ENCODE measurements at places on chromosomes 3 and 15.

GRCh38 chr15:76752549-76752948 lies 152.6 kb downstream of the SCAPER start:
- H3K27ac ChIP-seq = no peak overlapping the region
- no peak overlapping the region for H3K4me3 ChIP-seq
- no peak for DNase-seq

GRCh38 chr3:141331377-141332318 lies 36.7 kb upstream of the ZBTB38 start:
- no peak overlapping the region for H3K4me3 ChIP-seq
- no peak for DNase-seq
- H3K27ac ChIP-seq = no peak overlapping the region
- H3K4me1 ChIP-seq = peaks cover 26% of the 10 kb centered on the region

DNA sequence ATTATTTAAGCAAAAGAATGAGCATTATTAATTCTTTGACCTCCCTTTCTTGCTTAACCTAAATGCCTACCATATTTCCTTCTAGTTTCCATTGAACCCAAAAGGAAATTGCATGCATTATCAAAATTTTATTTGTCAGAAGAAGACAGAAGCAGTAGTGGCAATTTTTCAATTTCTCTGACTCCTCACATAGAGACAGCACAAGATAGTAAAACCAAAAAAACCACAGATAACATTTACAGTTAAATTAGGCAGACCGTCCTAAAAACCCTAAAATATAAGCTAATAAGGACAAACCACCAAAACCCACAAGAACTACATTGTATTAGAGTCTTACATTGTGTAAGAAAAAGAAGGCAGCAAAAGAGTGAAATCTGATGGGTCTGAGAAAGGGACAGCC lies 27.1 kb downstream of the GOLGB1 start:
- no peak for DNase-seq
- H3K27me3 ChIP-seq = no peaks in the 10 kb centered on the region
- H3K27ac ChIP-seq = no peak overlapping the region
- H3K4me3 ChIP-seq = no peak overlapping the region
- peaks cover 61% of the 10 kb centered on the region for H3K36me3 ChIP-seq

- H3K27me3 ChIP-seq = no peaks in the 10 kb centered on the region
- DNase-seq = no peak
- H3K36me3 ChIP-seq = peaks cover 57% of the 10 kb centered on the region
- H3K4me1 ChIP-seq = no peaks in the 10 kb centered on the region
- H3K4me3 ChIP-seq = no peak overlapping the region
- peak overlapping the region; percentile 87 for H3K27ac ChIP-seq
Observed at GRCh38 chr3:172329070-172329469, 119.2 kb downstream of the GHSR start.

- H3K27ac ChIP-seq = no peak overlapping the region
- no peak overlapping the region for H3K4me3 ChIP-seq
- peaks cover 75% of the 10 kb centered on the region for H3K36me3 ChIP-seq
- no peaks in the 10 kb centered on the region for H3K4me1 ChIP-seq
Observed at GRCh38 chr3:58143417-58144055, 67.2 kb downstream of the DNASE1L3 start.

GRCh38 chr15:77335298-77335697 lies 84.6 kb downstream of the PEAK1 start:
- no peak for DNase-seq
- no peak overlapping the region for H3K27ac ChIP-seq
- H3K4me1 ChIP-seq = peaks cover 5% of the 10 kb centered on the region
- H3K4me3 ChIP-seq = no peak overlapping the region
- H3K36me3 ChIP-seq = peaks cover 3% of the 10 kb centered on the region

DNA sequence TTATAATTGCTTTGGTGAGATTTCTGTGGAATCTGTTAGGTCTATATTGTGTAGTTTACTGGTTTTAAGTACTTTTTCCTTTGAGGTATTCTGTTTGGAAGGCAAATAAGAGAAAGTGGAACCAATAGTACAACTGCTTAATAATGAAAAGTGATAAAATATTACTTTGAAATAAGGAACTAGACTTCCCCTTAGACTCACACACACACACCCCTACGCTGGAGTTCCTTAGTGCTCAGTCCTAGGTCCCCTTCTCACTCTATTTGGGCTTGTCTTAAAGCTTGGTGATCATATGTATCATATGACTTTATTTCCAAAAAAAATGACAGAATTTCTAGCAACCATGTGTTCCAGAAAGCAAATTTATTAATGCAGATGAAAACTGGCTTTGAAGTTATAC lies 494.0 kb upstream of the TGFBR2 start:
- H3K4me1 ChIP-seq = peaks cover 5% of the 10 kb centered on the region
- H3K27me3 ChIP-seq = peaks cover 4% of the 10 kb centered on the region
- no peak for DNase-seq
- no peaks in the 10 kb centered on the region for H3K36me3 ChIP-seq
- H3K27ac ChIP-seq = no peak overlapping the region
- H3K4me3 ChIP-seq = no peak overlapping the region

DNA sequence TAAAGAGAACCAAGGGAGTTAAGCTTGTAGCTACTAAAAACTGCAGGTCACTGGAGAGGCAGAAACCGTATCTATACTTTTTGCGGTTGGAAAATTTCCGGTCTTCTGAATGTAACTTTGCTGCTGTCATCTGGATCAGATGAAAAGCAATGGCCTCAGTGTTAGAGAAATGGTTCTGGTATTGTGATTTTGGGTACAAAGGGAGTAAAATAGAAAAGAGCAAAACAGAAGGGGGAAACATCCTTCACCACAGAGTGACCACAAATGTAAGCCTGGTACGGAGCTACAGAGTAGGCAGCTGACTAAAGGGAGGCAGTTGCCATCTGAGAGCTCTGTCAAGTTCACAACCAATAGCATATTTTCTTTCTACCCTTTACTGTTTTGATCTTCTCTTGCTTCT lies 5.6 kb downstream of the CD96 start:
- no peaks in the 10 kb centered on the region for H3K4me1 ChIP-seq
- no peak for DNase-seq
- H3K36me3 ChIP-seq = no peaks in the 10 kb centered on the region
- H3K27me3 ChIP-seq = no peaks in the 10 kb centered on the region
- H3K27ac ChIP-seq = no peak overlapping the region
- no peak overlapping the region for H3K4me3 ChIP-seq

- no peaks in the 10 kb centered on the region for H3K36me3 ChIP-seq
- no peaks in the 10 kb centered on the region for H3K4me1 ChIP-seq
- H3K27ac ChIP-seq = no peak overlapping the region
Observed at GRCh38 chr3:186400662-186401061, 38.6 kb upstream of the DGKG start.

- peaks cover 63% of the 10 kb centered on the region for H3K36me3 ChIP-seq
- H3K27ac ChIP-seq = no peak overlapping the region
- no peak overlapping the region for H3K4me3 ChIP-seq
- no peaks in the 10 kb centered on the region for H3K27me3 ChIP-seq
- DNase-seq = no peak
- peaks cover 10% of the 10 kb centered on the region for H3K4me1 ChIP-seq
Observed at GRCh38 chr15:39946862-39947261, 12.9 kb downstream of the EIF2AK4 start.

- H3K36me3 ChIP-seq = no peaks in the 10 kb centered on the region
- no peak for DNase-seq
- no peaks in the 10 kb centered on the region for H3K27me3 ChIP-seq
- H3K4me1 ChIP-seq = peaks cover 17% of the 10 kb centered on the region
- H3K27ac ChIP-seq = no peak overlapping the region
Observed at GRCh38 chr3:64856977-64857516, 169.2 kb upstream of the ADAMTS9 start.

GRCh38 chr3:122094125-122094524 lies 39.0 kb downstream of the CD86 start:
- no peaks in the 10 kb centered on the region for H3K4me1 ChIP-seq
- H3K27ac ChIP-seq = no peak overlapping the region
- DNase-seq = no peak
- H3K4me3 ChIP-seq = no peak overlapping the region
- no peaks in the 10 kb centered on the region for H3K36me3 ChIP-seq

- peaks cover 13% of the 10 kb centered on the region for H3K4me1 ChIP-seq
- H3K4me3 ChIP-seq = no peak overlapping the region
- no peaks in the 10 kb centered on the region for H3K27me3 ChIP-seq
- H3K27ac ChIP-seq = no peak overlapping the region
Observed at GRCh38 chr3:115359536-115359935, 212.4 kb upstream of the ZBTB20 start.

DNA sequence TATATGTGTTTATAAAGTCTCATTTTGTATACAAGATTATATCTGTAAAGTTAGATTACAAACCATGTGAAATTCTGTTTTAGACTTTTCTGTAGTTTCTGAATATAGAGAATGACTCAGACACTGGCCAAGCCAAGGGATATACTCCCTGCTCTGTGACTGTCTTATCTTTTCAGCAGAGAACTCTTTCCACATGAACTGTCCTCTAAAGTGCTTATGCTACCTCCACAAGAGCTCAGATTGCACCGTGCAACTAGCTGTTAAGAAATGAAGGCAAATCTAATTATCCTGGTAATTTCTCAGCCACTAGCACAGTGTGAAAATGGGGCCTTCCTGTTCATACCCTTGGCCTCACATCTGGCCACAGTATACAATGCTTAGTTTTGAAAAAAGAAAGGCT lies 44.3 kb upstream of the CPNE4 start:
- H3K27me3 ChIP-seq = peaks cover 44% of the 10 kb centered on the region
- no peak for DNase-seq
- H3K27ac ChIP-seq = no peak overlapping the region
- H3K4me1 ChIP-seq = peaks cover 16% of the 10 kb centered on the region

DNA sequence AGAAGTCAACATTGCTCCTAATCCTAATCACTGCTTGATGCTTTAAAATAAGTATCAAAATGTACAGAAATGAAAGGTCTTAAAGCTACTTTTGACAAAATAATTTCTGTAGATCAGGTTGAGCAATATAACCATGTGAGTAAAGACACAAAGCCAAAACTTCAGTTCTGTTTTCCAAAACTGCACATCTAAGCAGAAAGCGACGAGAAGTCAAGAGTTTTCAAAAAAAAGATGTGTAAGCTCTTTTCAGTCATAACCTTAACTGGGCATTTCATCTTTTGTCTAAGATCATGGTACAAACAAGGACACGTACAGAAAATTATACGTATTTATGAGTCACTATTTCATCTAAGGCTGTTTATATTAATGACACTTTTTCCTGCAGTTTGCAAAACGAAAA lies 608.8 kb downstream of the FOXP1 start:
- H3K4me3 ChIP-seq = no peak overlapping the region
- peaks cover 22% of the 10 kb centered on the region for H3K36me3 ChIP-seq
- no peak for DNase-seq
- H3K27me3 ChIP-seq = no peaks in the 10 kb centered on the region
- no peak overlapping the region for H3K27ac ChIP-seq

DNA sequence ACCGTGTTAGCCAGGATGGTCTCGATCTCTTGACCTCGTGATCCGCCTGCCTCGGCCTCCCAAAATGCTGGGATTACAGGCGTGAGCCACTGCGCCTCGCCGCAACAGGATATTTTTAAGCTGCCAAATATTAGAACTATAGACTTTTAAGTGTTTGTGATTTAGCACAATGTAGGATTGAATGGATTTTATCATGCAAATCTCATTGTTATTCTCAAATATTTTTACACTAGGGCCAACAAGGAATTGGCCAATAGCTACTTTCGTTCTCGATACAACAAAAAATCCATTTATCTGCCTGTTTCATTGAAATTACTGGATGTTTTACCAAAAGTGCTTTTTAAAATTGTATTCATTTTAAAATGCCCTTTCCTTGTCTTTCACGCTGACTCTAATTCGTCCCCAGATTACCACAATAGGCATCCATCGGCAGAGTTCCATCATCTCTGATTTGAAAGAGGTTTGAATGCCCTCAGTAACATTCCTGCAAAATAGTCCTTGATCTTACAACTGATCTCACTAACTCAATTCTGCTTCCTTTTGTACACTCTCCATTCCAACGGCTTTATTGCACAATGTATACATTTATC lies 99.6 kb upstream of the ROBO2 start:
- H3K4me3 ChIP-seq = no peak overlapping the region
- peaks cover 21% of the 10 kb centered on the region for H3K4me1 ChIP-seq
- no peaks in the 10 kb centered on the region for H3K27me3 ChIP-seq
- no peak overlapping the region for H3K27ac ChIP-seq
- DNase-seq = no peak

GRCh38 chr15:92662762-92663161 lies 7.2 kb upstream of the FAM174B start:
- H3K27ac ChIP-seq = no peak overlapping the region
- peaks cover 26% of the 10 kb centered on the region for H3K27me3 ChIP-seq
- no peaks in the 10 kb centered on the region for H3K36me3 ChIP-seq
- peaks cover 43% of the 10 kb centered on the region for H3K4me1 ChIP-seq

DNA sequence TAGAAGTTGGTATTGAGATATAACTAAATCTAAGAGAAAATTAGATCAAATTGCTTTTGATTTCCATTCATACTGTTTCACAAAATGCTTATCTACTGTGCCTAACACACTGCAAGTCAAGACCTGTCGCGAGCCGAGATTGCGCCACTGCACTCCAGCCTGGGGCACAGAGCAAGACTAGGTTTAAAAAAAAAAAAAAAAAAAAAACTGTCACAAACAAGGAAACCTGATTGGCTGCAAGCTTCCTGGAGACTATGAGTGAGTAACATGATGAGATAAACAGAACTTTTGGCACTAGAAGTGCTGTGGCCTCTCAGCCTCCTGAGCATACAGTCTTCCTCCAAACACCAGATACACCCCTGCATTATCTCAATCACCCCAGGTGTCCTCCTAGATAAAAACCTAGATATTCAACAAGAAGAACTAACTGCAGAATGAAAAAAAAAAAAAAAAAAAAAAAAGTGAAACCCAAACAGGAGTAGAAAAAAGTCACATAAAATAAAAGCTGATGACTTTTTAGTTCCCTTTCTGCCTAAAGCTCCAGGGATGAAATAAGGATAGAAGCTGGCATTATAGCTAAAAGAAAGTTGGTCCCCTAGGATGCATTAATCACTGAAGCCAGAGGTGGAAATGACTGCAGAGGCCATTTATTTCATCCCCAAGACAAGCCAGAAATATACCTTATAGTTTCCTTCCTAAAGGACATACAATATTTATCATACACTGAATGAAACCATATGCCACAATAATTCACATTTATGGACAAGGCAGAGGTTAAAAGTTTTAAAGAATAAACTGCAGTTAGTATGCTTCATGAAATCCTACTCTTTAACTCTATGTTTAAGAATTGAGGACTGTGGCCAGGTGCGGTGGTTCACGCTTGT lies 82.4 kb downstream of the P3H2 start:
- H3K27me3 ChIP-seq = no peaks in the 10 kb centered on the region
- H3K36me3 ChIP-seq = no peaks in the 10 kb centered on the region
- no peak for DNase-seq
- no peak overlapping the region for H3K4me3 ChIP-seq
- H3K4me1 ChIP-seq = peaks cover 81% of the 10 kb centered on the region

DNA sequence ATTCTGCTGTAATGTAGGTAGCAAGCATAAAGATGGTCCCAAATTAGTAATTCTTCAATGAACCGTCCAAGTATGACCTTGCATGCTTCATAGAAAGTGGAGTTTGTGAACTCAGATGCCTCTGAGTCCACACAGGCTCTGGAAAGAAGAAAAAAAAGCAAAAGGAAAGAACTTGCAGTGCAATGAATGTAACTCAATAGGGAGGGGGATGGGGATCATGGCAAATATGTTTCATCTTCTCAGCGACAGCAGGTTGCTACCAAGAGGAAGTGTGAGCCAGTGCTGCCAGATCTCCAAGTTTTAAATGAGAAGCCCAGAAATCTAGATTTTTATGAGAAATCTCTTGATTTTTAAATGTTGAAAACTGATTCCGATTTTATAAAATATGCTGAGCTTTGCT lies 50.3 kb downstream of the IL20RB start:
- H3K27me3 ChIP-seq = no peaks in the 10 kb centered on the region
- H3K4me1 ChIP-seq = no peaks in the 10 kb centered on the region
- no peak for DNase-seq

GRCh38 chr3:174023421-174023820 lies 625.9 kb downstream of the NLGN1 start:
- H3K4me1 ChIP-seq = peaks cover 16% of the 10 kb centered on the region
- H3K27me3 ChIP-seq = no peaks in the 10 kb centered on the region
- peaks cover 11% of the 10 kb centered on the region for H3K36me3 ChIP-seq
- H3K4me3 ChIP-seq = no peak overlapping the region
- H3K27ac ChIP-seq = no peak overlapping the region
